ENCODE measurements at places on chromosomes 12 and 14. TPM values are rescaled to one million over a fixed set of nuclear protein-coding genes. Genes with fewer than 3 reads are reported as not detected.

The DPY19L2 gene
- 3.0 TPM for total RNA-seq

The AICDA gene
- not detected for total RNA-seq

The BHLHE41 gene
- 0.07 TPM for total RNA-seq

The IKBIP gene
- 107 TPM for total RNA-seq

The PROX2 gene
- total RNA-seq: not detected

The RAD51AP1 gene
- total RNA-seq: 44.9 TPM

The RILPL1 gene
- total RNA-seq: 11.6 TPM

The FAR2 gene
- total RNA-seq: 60.5 TPM

The TAS2R13 gene
- 5.2 TPM for total RNA-seq

The KCNA5 gene
- not detected for total RNA-seq

The ACTR6 gene
- 28.1 TPM for total RNA-seq
